ENCODE measurements at places on chromosomes 5 and 9. TPM values are rescaled to one million over a fixed set of nuclear protein-coding genes. Genes with fewer than 3 reads are reported as not detected.

PCDHGA2 gene
- 7.7 TPM for total RNA-seq

IARS1 gene
- total RNA-seq = 40.1 TPM

DNA sequence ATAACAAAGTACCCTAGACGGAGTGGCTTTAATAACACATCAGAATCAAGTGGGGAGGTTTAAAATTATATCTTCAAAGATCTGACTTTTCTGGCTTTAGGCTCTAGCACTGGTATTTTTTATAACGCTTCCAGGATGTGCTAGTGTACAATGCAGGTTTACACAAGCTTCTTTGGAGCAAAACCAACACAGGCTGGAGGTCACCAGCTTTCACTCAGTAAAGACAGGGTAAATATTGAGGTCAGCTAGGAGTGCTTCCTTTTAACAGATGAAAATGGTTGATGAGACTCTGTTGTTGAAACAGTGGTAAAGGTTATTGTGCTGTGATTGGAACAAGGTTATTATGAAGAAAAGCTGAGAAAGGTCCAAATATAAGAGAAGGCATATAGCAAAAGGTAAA lies 414.2 kb downstream of the TAF11L14 start:
- H3K4me1 ChIP-seq = no peaks in the 10 kb centered on the region
- no peak overlapping the region for H3K4me3 ChIP-seq
- no peaks in the 10 kb centered on the region for H3K36me3 ChIP-seq
- no peak for DNase-seq
- H3K27ac ChIP-seq = no peak overlapping the region

KCNMB1 gene
- 0.83 TPM for total RNA-seq

LHX2 gene
- 0.31 TPM for total RNA-seq

SPATA31E1 gene
- total RNA-seq = not detected

GRCh38 chr5:33362915-33363314 lies 77.8 kb upstream of the TARS1 start:
- no peaks in the 10 kb centered on the region for H3K4me1 ChIP-seq
- H3K27me3 ChIP-seq = no peaks in the 10 kb centered on the region
- no peaks in the 10 kb centered on the region for H3K36me3 ChIP-seq
- peak; percentile 85 for DNase-seq
- no peak overlapping the region for H3K4me3 ChIP-seq

LCN12 gene
- 11.3 TPM for total RNA-seq

DNA sequence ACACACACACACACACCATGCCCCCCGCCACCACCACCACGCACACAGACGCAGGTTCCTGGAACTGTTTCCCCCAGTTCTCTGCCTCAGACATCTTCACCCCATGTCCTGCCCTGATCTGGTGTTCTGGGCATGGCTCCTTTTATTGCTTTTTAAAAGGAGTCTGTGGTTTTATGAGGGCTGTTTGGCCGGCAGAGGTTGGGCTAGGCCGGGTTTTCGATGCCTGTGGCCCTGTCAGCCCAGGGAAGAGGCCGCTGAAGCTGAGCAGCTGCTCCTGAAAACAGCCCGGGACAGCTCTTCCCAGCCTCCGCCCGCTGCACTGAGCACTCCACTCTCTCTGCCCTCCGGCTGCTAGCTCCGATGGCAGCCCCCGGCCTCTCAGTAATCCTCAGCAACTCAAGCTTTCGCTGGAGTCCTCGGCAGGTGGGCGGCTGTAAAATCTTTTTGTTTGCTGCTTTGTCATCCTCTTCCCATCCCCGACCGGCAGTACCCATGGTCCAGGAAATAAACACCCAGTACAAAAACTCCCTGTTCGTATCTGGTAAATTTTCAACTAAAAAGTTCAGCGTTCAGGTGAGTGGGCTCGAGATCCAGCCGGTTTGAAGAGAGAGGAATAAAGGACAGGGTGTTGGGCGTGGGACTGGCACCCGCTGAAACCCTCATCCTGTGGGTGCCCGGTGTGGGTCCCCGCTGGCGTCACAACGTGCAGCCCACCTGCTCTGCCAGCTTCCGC lies 103.0 kb upstream of the ERCC6L2 start:
- H3K27ac ChIP-seq = peak overlapping the region; percentile 13
- no peaks in the 10 kb centered on the region for H3K27me3 ChIP-seq
- no peaks in the 10 kb centered on the region for H3K36me3 ChIP-seq
- no peak for DNase-seq

DNA sequence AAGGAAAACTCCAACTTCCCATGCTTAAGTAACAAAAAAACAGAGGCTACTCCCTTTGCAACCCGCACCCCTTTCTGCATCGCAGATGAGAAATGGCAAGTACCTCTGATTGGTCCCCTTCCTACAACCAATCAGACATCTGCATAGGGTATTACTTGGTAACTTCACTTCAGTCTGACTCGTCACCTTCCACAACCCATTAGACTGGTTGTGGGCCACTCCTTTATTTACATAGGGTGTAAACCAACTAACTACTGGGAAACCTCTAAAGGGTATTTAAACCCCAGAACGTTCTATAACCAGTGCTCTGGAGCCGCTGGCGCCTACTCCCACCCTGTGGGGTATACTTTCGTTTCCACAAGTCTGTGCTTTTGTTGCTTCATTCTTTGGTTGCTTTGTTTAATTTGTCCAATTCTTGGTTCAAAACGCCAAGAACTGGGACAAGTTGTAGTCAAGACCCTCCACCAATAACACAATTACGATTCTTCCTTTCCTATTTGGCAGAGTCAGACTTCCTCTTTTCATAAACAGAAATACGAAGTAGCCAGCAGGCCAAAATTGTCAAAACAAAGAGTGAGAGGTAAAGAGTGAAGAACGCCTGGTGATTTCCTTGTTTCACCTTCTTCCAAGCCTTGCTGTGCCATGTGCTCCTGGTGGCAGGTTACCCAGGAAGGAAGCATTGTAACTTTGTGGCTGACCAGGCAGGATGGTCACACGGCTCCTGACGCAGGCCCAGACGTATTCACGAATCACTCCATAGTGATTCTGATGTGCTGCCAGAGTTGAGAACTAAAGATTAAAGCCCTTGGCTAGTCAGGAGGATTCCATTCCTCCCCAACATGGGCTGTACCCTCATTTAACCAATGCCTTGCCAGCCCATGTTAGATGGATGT lies 477.4 kb downstream of the ARHGEF28 start:
- DNase-seq = no peak
- no peaks in the 10 kb centered on the region for H3K4me1 ChIP-seq
- no peaks in the 10 kb centered on the region for H3K27me3 ChIP-seq
- H3K27ac ChIP-seq = no peak overlapping the region
- H3K36me3 ChIP-seq = no peaks in the 10 kb centered on the region
- H3K4me3 ChIP-seq = no peak overlapping the region

DNA sequence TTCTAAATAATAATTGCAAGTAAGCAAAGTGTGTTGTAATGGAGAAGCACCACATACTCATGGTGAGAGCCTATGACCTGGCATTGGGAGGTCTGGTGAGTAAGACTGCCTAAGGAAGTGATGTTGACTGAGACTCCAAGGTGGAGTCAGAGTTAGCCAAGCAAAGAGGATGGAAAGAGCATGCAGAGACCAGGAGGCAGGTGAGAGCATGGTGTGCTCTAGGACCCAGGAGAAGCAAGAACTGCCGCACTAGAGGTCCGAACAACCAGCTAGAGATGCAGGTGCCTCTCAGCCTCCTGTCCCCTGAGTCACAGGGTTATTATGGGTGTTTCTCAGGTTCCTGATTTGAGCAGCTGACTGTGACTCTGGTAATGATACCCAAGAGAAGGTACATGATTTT lies 27.3 kb downstream of the ANP32B start:
- no peak for DNase-seq
- no peak overlapping the region for H3K4me3 ChIP-seq
- peaks cover 74% of the 10 kb centered on the region for H3K36me3 ChIP-seq
- H3K27ac ChIP-seq = peak overlapping the region; percentile 12
- H3K27me3 ChIP-seq = no peaks in the 10 kb centered on the region

DNA sequence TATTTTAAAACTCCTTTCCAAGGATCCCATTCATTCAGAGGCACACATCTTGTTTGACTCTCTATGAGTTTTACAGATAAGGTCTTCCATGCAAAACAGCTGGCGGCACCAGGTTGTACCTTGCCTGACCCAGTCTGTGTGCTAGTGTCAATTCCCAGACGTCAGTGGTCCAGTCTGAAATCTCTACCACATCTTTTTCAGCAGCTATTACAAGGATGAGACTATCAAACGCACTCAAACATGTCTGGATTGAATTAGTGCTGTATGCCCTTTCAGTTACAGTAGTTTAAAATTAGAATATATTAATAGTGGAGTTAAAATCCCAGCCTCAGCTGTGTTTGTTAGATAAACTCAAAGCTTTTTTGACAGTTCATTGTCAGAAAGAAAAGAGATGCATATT lies 11.7 kb downstream of the CDC14B start:
- no peaks in the 10 kb centered on the region for H3K36me3 ChIP-seq
- DNase-seq = no peak
- H3K4me1 ChIP-seq = no peaks in the 10 kb centered on the region
- no peak overlapping the region for H3K4me3 ChIP-seq

- H3K27ac ChIP-seq = no peak overlapping the region
- DNase-seq = no peak
- peaks cover 3% of the 10 kb centered on the region for H3K27me3 ChIP-seq
- no peaks in the 10 kb centered on the region for H3K36me3 ChIP-seq
- H3K4me3 ChIP-seq = no peak overlapping the region
Observed at GRCh38 chr9:88530051-88530450, 4.9 kb upstream of the NXNL2 start.

DNA sequence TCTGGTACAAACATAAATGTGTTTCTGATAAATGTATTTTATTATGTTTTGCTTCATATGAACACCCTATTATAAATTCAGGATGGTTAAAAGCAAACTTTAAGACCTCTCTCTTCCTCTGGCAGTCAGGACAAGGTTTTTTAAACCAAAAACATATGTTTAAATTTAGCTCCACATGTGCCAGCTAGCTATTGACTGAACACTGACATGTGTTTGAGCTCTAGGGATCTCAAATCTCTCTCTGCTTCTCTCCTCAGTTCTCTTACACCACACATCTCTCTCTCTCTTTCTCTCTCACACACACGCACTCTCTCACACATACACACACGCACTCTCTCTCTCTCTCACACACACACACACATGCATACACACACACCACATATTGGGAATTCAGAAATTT lies 150.1 kb upstream of the RFX3 start:
- H3K27ac ChIP-seq = no peak overlapping the region
- H3K4me3 ChIP-seq = no peak overlapping the region
- H3K4me1 ChIP-seq = no peaks in the 10 kb centered on the region
- DNase-seq = no peak

- H3K4me1 ChIP-seq = no peaks in the 10 kb centered on the region
- H3K27me3 ChIP-seq = no peaks in the 10 kb centered on the region
- no peaks in the 10 kb centered on the region for H3K36me3 ChIP-seq
- H3K4me3 ChIP-seq = no peak overlapping the region
- no peak overlapping the region for H3K27ac ChIP-seq
Observed at GRCh38 chr9:16585591-16585990, 284.9 kb downstream of the BNC2 start.

DNA sequence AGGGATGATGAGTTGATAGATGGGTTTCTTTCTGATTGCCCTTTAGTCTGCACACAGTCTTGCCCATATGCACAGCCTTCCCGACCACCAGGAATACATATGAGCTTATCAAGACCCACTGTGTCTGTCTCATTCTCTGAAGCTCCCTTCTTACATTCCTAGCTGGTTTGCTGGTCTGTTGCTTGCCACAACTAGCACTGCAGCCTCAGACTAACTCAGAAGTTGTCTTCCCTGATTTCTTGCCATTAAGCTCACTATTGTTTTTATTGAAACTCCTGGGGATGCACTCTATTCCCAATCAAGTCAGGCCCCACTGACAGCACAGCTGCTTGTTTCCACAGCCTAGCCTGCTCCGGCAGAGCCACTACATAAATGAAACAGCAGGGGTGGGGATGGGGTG lies 97.5 kb downstream of the SAXO1 start:
- no peak overlapping the region for H3K4me3 ChIP-seq
- no peaks in the 10 kb centered on the region for H3K36me3 ChIP-seq
- no peak for DNase-seq
- H3K27ac ChIP-seq = no peak overlapping the region
- H3K4me1 ChIP-seq = no peaks in the 10 kb centered on the region

DNA sequence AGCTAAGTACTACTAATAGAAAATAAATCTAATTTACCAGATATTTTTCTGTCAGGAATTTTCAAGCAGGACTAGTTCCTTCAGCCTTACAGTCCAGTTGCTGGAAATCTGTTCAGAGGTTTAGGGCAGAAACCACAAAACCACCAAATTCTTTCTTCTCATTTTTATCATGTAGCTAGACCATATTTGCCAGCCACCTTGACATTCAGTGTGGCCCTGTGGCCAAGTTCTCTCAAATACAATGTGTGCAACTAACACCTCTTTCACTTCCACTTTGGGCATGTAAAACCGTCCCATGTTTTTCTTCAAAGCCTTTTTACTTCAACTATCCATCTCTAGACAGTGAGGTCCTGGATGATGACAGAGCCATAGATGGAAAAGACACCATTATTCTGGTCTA lies 1133.2 kb upstream of the CDH18 start:
- H3K27me3 ChIP-seq = no peaks in the 10 kb centered on the region
- no peak overlapping the region for H3K27ac ChIP-seq
- H3K4me1 ChIP-seq = no peaks in the 10 kb centered on the region

- H3K27me3 ChIP-seq = no peaks in the 10 kb centered on the region
- H3K27ac ChIP-seq = no peak overlapping the region
- no peaks in the 10 kb centered on the region for H3K36me3 ChIP-seq
- H3K4me1 ChIP-seq = no peaks in the 10 kb centered on the region
Observed at GRCh38 chr5:2538169-2538568, 213.3 kb downstream of the IRX2 start.

All from right atrium auricular region (tissue), 2 donors.